ENCODE measurements at places on chromosomes 13 and 19.

GRCh38 chr19:55228403-55229031 lies at the start of gene TMEM86B:
Gene TMEM86B (minus strand): TSS chr19:55228763. CDS start chr19:55228741, 22 bp downstream.
- DNase-seq = no peak

DNA sequence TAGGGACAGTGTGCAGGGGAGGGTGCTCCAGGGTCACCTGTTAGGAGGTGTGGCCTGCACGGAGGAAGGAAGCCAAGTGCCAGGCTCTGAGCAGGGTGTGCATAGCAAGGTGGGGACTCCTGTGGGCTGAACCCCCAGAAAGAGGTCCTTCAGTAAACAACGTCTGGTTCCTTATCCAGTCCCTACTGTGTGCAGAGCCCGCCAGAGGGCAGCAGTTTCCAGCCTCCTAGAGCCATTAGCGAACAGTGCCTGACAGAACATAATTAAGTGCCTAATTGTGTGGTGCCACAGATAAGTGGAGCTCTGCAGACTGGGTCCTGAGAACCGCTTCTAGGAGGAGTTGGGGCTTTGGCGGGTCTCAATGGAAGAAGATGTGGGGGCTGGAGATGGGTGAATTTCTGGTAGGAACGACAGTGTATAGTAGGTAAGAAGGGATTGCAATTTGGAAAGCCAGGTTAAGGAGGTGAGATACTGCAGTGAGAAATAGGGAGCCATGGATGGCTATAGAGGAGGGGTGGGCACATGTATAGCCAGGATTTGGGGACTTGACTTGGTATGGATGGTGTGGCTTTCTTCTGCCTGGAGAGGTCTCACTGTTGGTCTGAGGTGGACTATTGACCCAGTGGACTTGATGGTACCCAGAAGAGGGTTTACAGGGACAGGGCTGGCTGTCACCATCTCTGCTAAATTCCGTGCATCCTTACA lies 323.1 kb downstream of the ZNF536 start:
- DNase-seq = no peak

- no peak for DNase-seq
These were observed 23.9 kb upstream of the CXCL17 start for GRCh38 chr19:42466521-42467182.

GRCh38 chr13:91722267-91722884 lies 324.0 kb downstream of the GPC5 start:
- DNase-seq = no peak

DNA sequence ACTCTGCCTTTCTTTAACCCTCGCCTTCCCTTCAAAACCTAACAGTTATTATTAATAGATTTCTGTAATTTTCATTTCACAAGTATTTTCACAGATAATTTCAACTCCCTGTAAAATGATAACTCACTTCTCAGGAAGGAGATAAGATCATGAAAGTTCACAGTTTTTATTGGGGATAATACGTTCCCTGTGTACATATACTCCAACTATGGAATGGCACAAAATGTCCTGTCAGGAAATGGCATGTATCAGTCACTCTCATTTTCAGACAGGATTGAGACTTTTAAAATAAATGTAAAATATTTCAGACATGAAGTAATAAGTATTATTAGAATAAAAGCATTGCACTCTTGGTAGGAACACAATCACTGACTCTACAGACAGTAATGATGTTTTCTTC lies 932 bp upstream of the TRAPPC2B start:
- DNase-seq = no peak

GRCh38 chr19:3914199-3914598 lies 18.7 kb upstream of the NMRK2 start:
- no peak for DNase-seq

GRCh38 chr13:100650326-100650725 lies 24.3 kb downstream of the TMTC4 start:
- DNase-seq = no peak

GRCh38 chr19:51777570-51778462 lies 16.8 kb downstream of the FPR2 start:
- DNase-seq = peak; percentile 49

Data from mucosa of descending colon (tissue), 3 donors.